ENCODE measurements at places on chromosomes 2 and 18.

- DNase-seq = no peak
These were observed 36.6 kb upstream of the PRLH start for GRCh38 chr2:237529452-237530402.

GRCh38 chr2:149004836-149005235 lies 33.7 kb upstream of the LYPD6B start:
- no peak for DNase-seq

- no peak for DNase-seq
These were observed 233.3 kb upstream of the SMAD2 start for GRCh38 chr18:48163738-48164115.

GRCh38 chr2:146227152-146228019 lies 1617.4 kb upstream of the ACVR2A start:
- no peak for DNase-seq

DNA sequence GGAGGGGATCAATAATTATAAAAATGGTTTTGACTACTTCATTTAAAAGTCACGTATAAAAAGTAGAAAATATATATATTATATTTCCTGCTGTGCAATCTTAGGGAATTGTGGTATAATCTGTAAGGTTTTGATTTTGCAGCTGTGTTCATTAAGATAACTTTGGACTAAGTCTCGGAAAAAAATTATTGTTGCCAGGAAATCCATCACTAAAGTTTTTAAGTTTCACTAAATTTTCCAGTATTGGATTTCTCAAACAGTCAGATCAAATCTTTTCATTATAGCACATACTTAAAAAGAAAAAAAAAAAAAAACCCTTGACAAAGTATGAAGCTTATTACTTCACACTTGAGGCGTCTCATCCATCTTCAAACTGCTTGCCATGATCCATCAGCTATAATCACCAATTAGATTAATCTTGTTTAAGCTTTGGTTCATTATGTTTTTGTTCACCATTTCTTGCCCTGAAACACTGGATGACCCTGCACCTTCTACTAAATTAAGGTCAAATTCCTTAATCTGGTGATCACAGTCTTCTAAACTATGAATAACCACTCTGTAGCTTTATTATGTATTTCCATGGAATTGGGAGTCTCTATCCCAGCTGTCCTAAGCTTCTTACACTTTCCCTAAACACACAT lies 326.6 kb upstream of the COL3A1 start:
- DNase-seq = no peak

- no peak for DNase-seq
These were observed 11.4 kb upstream of the ALPI start for GRCh38 chr2:232444409-232445148.

GRCh38 chr2:207064128-207064690 lies 101.5 kb downstream of the KLF7 start:
- DNase-seq = no peak

DNA sequence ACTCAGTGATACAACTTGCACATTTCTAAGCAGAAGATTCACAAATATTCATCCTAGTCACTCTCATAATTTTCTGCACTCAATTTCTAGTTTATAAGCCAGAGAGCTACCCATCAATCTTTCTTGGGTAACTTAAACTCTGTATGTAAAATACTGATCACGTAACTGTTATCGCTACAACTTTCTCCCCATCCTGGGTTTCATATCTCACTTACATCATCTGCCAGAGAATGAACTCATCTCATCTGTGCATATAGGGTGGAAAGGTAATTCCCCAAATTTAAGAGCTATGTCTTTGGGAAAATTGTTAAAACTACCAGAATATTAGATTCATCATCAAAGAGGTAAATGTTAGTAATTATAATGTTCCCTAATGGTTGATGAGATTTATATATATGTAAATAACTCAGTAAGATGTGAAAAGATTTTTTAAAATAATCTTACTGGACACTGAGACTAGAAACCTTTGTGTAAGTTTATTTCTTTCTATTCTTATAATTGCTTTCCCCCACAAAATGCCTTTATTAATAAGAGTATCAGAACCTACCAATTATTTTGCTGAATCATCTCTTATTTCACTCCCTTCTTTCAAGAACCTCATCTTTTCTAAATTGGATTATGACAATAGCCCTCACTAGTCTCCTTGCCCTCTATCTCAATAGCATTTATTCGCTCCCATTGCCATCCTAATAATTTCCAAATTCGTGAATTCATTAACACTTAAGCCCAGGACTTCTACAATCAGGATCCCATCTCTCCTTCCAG lies 729.0 kb downstream of the EPHA4 start:
- no peak for DNase-seq

GRCh38 chr2:12712881-12713280 lies 3.9 kb upstream of the TRIB2 start:
- no peak for DNase-seq
